Stimulated activated CD4-positive, alpha-beta T cell treated with anti-CD3 and anti-CD28 coated beads, TNF-alpha, amount 100 ng/mL, for 4 hours (primary cell): ENCODE measurements at places on chromosomes 6 and 20.

DNA sequence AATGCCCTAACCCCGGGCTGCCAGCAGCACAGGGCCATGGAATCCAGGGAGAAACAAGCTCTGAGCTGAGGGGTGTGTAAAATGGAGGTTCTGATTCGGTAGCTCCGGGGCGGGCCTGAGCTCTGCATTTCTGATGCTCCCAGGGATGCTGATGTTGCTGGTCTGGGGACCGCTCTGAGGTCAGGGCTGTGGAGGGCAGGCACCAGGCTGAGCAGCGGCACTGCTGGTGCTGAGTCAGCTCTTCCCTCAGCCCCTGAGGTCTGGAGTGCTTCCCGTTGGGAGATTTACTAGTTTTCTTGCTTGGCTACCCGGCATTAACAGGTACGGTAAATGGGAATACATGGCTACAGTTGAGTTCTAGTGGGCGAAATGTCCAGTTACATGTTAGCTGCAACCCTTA is 18.6 kb upstream of the CST3 start:
- DNase-seq = no peak

GRCh38 chr20:6362245-6362644 is 239.4 kb upstream of the FERMT1 start:
- no peak for DNase-seq

GRCh38 chr20:38166703-38167233 is 1.7 kb upstream of the TGM2 start:
- no peak for DNase-seq

DNA sequence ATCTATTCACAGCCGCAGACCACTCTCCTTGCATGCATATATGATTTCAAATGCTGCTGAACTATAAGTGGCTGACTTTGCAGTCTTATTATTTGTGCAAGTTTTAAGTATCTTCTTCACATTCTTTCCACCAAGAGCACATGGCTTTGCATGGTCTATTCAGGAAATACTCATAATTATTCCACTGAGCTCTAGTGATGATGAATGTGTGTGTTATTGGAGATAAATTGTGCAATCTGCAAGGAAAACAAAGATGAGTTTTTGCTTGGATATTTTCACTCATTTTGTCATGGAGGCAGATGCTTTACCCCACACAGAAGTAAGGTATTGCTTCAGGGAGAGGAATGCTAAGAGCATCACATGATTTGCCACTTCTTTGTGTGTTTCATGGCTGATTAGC is 764.6 kb downstream of the TBC1D32 start:
- no peak for DNase-seq

DNA sequence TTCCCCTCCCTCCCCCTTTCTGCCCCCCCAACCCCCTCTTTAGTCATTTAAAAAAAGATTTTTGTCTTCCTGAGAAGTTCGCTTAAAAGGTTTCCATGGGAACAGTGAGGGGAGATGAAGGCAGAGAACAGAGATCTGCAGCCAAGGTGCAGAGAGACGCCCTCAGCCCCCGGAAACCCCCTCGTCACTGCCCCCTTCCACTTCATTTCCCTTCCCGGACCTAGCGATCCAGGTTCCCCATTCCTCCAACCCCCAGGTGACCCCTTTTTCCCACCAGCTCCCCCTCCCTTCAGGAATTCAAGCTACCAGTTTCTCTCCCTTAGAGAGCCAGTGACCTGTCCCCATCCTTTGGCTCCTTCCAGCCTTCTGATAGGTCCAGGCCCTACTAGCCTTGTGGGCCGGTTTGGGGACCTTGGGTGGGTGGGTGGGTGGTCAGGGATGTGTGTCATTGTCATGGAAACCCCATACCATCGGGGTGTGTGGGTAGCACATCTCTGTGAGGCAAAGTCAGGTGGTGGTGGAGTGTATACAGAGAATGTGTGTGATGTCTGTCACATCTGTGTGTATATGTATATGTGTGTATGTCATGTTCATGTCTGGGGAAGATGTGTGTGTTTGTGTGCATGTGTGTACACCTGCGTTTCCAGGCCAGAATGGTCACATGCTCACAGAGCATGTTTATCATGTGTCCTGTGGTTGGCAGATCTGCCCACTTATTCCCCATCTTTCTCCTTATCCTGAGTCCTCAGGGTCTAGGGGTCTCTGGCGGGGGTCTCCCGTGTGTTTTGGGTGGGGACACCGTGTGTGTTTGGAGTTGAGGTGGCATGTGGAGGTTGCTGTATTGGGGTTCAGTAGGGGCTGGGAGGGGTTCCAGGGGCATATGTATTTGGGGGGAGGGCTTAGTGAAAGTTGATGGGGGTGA is 7.0 kb downstream of the SYNGAP1 start:
- no peak for DNase-seq

- no peak for DNase-seq
Measured at GRCh38 chr6:54072635-54073313, 38.5 kb upstream of the MLIP start.

DNA sequence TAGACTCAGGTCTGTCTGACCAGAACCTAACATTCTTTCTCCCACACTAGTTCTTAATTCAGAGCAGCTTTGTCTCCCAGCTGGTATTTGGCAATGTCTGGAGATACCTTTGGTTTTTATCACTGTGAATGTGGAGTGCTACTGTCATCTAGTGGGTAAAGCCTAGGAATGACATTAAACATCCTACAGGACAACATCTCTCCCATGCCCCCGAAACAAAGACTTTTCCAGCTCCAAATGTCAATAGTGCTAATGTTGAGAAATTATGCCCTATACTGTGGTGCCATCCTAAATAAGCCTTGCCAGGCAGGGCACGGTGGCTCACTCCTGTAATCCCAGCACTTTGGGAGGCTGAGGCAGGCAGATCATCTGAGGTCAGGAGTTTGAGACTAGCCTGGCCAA is 4.2 kb upstream of the TTPAL start:
- DNase-seq = no peak

DNA sequence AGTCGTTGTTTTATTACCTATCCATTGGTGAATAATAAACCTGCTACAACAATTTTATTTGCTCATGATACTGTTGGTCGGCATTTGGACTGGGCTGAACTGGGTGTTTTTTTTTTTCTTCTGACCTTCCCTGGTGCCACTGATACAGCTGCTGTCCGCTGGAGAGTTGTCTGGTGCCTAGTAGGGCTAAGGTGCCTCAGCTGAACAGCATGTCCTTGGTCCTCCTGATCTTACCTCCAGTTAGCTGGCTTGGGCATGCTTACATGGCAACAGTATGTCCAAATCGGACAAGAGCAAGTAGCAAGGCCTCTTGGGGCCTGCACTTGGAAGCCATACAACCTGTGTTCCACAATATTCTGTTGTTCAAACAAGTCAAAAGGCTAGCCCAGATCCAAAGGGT is 563.4 kb downstream of the BMP2 start:
- DNase-seq = no peak

GRCh38 chr20:19251958-19252357 is 39.5 kb downstream of the SLC24A3 start:
- DNase-seq = no peak

- peak; percentile 38 for DNase-seq
Measured at GRCh38 chr20:13546497-13547131, 92.1 kb downstream of the TASP1 start.

DNA sequence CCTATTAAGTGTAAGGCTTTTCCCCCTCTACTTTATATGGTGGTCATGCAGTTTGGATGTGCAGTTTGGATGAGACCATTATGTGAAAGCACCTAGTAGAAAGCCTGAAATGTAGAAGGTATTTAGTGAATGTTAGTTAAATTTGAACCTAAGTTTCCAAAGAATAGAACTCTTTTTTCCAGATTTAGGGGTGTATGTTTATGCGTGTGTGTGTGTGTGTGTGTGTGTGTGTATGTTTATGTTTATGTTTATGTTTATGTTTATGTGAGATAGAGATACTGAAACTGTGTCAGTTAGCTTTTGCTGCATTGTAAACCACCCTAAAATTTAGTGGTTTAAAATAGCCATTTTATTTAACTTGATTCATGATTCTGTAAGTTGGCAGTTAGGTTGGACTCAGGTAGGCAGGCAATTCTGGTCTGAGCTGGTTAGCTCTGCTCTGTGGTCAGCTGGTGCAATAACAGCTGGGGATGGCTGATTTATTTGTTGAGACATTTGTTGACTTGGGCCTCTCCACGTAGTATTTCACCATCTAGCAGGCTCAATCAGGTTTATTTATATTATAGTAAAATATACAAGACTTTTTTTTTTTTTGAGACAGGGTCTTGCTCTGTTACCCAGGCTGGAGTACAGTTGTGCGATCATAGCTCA is 54.0 kb downstream of the STK4 start:
- no peak for DNase-seq

GRCh38 chr6:167045828-167046580 is 46.8 kb downstream of the CEP43 start:
- no peak for DNase-seq

- DNase-seq = no peak
Measured at GRCh38 chr6:111552241-111552744, 53.4 kb downstream of the TRAF3IP2 start.

DNA sequence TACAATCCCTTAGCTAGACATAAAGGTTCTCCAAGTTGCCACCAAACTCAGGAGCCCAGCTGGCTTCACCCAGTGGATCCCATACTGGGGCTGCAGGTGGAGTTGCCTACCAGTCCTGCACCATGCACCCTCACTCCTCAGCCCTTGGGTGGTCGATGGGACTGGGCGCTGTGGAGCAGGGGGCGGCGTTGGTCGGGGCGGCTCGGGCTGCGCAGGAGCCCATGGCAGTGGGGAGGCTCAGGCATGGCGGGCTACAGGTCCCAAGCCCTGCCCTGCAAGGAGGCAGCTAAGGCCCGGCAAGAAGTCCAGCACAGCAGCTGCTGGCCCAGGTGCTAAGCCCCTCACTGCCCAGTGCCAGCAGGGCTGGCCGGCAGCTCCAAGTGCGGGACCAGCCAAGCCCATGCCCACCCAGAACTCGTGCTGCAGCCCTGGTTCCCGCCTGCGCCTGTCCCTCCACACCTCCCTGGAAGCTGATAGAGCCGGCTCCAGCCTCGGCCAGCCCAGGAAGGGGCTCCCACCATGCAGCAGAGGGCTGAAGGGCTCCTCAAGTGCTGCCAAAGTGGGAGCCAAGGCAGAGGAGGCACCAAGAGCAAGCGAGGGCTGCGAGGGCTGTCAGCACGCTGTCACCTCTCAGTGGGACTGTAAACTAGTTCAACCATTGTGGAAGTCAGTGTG is 912.1 kb downstream of the PHF3 start:
- no peak for DNase-seq

DNA sequence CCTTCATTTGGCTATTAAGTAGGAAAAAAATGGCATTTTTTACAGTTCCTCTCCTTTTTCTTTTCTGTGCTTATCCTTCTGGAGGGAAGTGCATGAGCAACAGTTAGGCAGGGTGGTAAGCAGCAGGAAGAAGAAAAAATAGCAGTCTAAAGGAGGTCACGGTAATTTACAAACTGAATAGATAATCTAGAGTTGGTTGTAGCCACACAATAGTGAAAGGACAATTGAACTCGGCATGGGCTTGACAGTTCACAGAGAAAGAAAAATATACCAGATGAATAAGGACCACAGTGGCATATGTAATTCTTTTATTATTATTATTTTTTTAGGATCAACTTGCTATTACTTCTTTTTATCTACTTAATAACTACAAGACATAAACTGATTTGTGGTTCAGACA is 358.6 kb downstream of the BTBD9 start:
- DNase-seq = no peak

DNA sequence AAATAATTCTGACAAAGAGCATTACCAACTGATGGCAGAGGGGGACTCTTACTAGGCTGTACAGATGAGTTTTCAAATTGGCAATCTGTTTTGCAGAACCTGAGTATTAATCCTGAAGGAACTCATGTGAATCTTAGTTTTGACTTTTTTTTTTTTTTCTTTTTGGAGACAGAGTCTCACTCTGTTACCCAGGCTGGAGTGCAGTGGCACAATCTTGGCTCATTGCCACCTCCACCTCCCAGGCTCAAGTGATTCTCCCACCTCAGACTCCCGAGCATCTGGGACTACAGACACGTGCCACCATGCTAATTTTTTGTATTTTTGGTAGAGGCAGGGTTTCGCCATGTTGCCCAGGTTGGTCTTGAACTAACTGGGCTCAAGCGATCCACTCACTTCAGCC is 49.3 kb downstream of the KCTD20 start:
- no peak for DNase-seq

DNA sequence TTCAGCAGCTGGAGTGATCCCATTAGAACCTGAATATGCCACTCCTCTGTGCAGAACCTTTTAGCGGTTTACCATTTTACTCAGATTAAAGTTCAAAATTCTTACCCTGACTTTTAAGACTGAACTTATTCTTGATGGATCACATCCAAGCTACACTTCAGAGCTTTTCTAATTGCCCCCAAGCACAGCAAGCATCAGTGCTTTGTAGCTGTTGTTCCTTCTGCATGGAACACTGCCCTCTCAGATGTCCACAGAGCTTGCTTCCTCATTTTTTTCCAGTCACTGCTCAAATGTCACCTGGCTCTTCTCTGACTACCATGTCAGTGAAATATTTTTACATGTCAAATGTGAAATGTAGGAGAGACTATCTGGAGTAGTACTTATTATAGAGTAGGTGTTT is 1.6 kb upstream of the SLC35B3 start:
- DNase-seq = no peak

DNA sequence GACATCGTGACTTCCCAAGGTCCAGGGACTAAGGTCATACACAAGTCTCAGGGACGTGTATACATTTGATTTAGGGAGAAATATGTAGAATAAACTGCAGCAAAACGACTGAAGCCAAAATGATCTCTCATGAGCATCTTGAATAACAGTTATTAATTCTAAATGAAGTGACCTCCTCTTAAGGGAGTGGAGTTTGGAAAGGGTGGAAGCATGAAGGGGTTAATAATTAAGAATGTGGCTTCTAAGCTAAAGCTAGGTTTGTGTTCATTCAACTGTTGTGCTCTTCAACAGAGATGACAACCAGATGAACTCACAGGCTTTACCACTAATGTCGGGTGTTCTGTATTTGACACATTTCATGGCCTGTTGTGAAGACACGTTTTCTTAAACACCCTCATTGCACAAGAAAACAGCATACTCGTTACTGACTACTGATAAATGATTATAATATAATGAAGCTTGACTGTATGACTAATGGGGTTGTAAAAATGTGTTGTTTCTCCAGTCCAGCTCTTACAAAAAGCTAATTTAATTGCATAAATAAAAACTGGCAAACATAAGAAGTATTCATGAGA is 1.5 kb downstream of the PPP1R14C start:
- no peak for DNase-seq
